Activated B cell treated with CpG ODN at 0.5 μM for 24 hours (primary cell): ENCODE measurements at places on chromosomes 11 and 22. TPM values are rescaled to one million over a fixed set of nuclear protein-coding genes. Genes with fewer than 3 reads are reported as not detected.

GRCh38 chr11:86575208-86575855, 97.1 kb downstream of the ME3 start:
- no peaks in the 10 kb centered on the region for H3K27me3 ChIP-seq
- H3K4me1 ChIP-seq, result no peaks in the 10 kb centered on the region
- no peak overlapping the region for H3K4me3 ChIP-seq
- no peak overlapping the region for H3K27ac ChIP-seq
- no peak for DNase-seq
- no peaks in the 10 kb centered on the region for H3K36me3 ChIP-seq

GRCh38 chr11:59456661-59457060, at the start of gene OR4D6:
Gene OR4D6 (plus strand): TSS chr11:59456961. CDS start chr11:59456961, 0 bp downstream.
- H3K27me3 ChIP-seq, result peaks cover 20% of the 10 kb centered on the region
- no peak within 1 kb of the TSS for H3K27ac ChIP-seq
- H3K4me3 ChIP-seq, result no peak within 1 kb of the TSS

TRPM5 gene
- total RNA-seq, result not detected in 2 replicates

DNA sequence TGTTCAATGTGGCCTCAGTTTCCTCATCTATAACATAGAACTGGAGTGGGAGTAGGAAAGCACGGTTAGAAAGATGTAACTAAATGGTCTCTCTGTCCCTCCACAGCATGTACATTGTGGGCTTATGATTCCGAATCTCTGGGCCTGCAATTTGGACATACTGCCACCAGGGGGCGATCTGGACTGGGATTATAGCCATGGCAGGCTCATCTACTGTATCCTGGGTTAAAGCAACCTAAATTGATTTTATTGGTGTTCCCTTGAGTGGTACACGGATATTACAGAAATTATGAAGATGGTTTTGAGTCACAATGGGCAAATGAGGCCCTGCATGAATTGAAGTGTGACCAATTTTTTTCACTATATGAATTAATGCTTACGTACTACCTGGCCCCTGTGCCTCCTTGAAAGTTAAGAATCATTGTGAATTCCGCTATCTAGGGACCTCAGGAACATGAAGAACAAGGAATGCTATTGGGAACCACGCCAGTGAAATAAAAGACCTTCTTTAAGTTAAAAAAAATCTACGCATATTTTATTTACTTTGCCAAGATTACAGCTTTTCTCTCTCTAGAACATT, 32.9 kb downstream of the TST start:
- peaks cover 2% of the 10 kb centered on the region for H3K36me3 ChIP-seq
- H3K4me1 ChIP-seq, result no peaks in the 10 kb centered on the region
- DNase-seq, result no peak
- H3K27ac ChIP-seq, result no peak overlapping the region
- H3K4me3 ChIP-seq, result no peak overlapping the region
- H3K27me3 ChIP-seq, result peaks cover 46% of the 10 kb centered on the region

DNA sequence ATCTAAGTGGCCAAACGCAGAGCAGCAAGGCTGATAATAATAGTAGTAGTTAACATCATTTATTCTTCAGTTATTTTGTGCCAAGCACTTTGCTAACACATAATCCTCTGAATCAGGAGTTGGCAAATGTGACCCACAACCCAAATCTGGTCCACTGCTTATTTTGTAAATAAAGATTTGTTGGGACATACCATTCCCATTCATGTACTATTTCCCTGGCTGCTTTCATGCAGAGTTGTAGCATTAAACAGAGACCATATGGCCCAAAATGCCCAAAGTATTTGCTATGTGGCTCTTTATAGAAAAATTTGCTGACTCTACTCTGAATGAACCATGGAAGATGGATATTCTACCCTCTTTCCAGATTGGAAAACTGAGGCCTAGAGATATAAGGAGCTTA, 50.3 kb downstream of the COMMD9 start:
- no peak for DNase-seq
- H3K4me3 ChIP-seq, result no peak overlapping the region
- H3K27ac ChIP-seq, result no peak overlapping the region
- no peaks in the 10 kb centered on the region for H3K4me1 ChIP-seq
- no peaks in the 10 kb centered on the region for H3K36me3 ChIP-seq

GRCh38 chr22:28008056-28008455, 89.0 kb upstream of the PITPNB start:
- no peaks in the 10 kb centered on the region for H3K27me3 ChIP-seq
- H3K36me3 ChIP-seq, result no peaks in the 10 kb centered on the region
- H3K27ac ChIP-seq, result no peak overlapping the region
- DNase-seq, result no peak
- H3K4me1 ChIP-seq, result no peaks in the 10 kb centered on the region
- H3K4me3 ChIP-seq, result no peak overlapping the region

OR10A2 gene
- not detected in 2 replicates for total RNA-seq

GRCh38 chr11:44708523-44709280, 18.1 kb upstream of the TSPAN18 start:
- peaks cover 8% of the 10 kb centered on the region for H3K27me3 ChIP-seq
- no peaks in the 10 kb centered on the region for H3K4me1 ChIP-seq
- H3K27ac ChIP-seq, result no peak overlapping the region
- no peak overlapping the region for H3K4me3 ChIP-seq
- DNase-seq, result no peak

GRCh38 chr11:2774173-2775082, 74.6 kb upstream of the KCNQ1OT1 start:
- no peaks in the 10 kb centered on the region for H3K27me3 ChIP-seq
- peak; percentile 14 for DNase-seq
- peaks cover 20% of the 10 kb centered on the region for H3K36me3 ChIP-seq
- H3K4me3 ChIP-seq, result no peak overlapping the region

DNA sequence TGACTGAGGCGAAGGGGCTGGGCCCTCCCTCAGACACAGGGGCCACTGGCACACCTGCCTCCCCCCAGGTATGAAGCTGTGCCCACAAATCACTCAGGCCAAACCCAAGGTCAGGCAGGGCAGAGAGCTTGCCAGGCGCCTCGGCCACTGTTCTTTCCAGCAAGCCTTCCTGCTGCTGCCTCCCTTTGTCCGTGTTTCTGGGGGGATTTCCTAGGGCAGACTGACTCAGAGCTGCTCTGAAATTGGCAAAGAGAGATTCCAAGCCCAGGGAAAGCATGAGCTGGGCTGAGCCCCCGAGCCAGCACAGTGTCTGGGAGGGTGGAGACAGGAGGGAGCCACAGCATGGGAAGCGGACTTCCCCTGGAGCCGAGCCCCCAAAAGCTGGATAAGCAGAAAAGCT, 33.2 kb downstream of the PPP2R1B start:
- no peaks in the 10 kb centered on the region for H3K4me1 ChIP-seq
- no peaks in the 10 kb centered on the region for H3K27me3 ChIP-seq
- no peak overlapping the region for H3K27ac ChIP-seq

GRCh38 chr22:49040754-49041467, 786.8 kb downstream of the BRD1 start:
- no peak overlapping the region for H3K27ac ChIP-seq
- no peaks in the 10 kb centered on the region for H3K4me1 ChIP-seq
- no peaks in the 10 kb centered on the region for H3K36me3 ChIP-seq
- DNase-seq, result no peak

RTN4R gene
- 0.12 TPM in 1 of 2 replicates, not detected in the other for total RNA-seq

DNA sequence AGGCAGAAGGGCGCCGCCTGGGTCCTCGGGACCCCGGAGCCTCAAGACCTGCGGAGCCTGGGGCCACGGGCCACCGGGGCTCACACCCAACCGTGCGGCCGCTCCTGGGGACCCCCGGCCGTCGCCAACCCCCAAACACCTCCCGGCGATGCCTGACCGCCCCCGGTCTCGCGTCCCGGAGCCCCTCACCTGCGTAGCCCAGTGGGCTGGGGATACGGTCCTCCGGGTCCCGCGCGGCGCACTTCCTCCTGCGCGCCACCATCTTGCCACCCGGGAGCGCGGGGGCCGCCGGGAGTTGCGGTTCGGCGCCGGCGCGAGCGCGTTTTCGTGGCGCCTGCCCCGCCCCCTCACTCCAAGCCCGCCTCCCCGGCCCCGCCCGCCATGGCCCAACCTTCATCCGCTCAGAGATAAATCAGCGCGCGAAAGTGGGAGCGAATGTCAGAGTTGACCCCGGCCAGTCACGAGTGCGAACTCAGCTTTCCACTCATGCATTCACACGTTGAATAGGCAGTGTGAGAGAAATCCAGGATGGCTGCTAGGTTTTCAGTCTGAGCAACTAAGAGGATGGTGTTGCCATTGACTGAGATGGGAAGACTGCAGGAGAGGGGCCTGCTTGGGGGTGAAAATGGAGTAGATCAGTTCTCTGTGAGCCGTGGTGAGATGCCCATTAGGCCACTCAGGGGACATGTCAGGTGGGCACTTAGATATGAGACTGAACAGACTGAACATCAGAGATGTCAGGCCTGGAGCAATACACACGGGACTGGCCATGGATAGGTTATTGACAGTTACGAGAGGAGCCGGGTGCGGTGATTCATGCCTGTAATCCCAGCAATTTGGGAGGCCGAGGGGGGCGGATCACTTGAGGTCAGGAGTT, at the start of gene RRP7A:
RRP7A (minus strand) TSS at position 272 of the 877 bp plus-strand sequence; CDS start at position 262, 10 bp downstream.
- DNase-seq, result peak; percentile 93
- H3K4me1 ChIP-seq, result peaks cover 18% of the 10 kb centered on the region
- H3K4me3 ChIP-seq, result peak within 1 kb of the TSS; percentile 98
- H3K27ac ChIP-seq, result peak within 1 kb of the TSS; percentile 96
- H3K36me3 ChIP-seq, result peaks cover 28% of the 10 kb centered on the region

GRCh38 chr11:40879911-40880310, 579.5 kb downstream of the LRRC4C start:
- H3K36me3 ChIP-seq, result no peaks in the 10 kb centered on the region
- no peak for DNase-seq
- no peaks in the 10 kb centered on the region for H3K4me1 ChIP-seq

DNA sequence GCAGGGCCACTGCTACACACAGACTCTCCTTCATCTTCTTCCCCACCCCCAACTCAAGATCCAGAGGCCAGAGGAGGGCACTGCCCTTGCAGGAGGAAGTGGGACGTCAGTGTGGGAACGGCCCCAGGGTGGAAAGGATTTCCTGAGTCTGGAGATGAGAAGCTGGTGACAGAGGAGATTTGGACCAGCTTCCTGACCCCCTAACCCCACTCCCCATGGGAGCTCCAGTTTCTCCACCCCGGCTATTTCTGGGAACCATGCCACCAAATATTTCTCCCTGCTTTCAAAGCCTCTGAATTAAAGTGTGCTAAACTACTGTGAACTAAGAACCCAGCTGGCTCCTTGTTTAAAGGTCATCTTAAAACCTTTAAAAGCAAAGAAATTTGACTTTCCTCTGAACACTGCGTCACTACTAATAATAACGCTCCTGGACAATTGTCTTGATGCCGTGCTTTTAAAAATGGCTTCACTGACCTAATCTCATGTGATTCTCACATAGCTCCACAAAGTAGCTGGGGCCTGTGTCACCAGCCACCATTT, 46.6 kb downstream of the CWC15 start:
- peaks cover 4% of the 10 kb centered on the region for H3K27me3 ChIP-seq
- H3K4me1 ChIP-seq, result peaks cover 28% of the 10 kb centered on the region
- no peak overlapping the region for H3K27ac ChIP-seq
- no peak for DNase-seq
- no peaks in the 10 kb centered on the region for H3K36me3 ChIP-seq

MUC5AC gene
- total RNA-seq, result not detected in 2 replicates

ENTHD1 gene
- 0.15 TPM in 1 of 2 replicates, not detected in the other for total RNA-seq

GRCh38 chr11:8355416-8355742, 91.7 kb upstream of the LMO1 start:
- no peak overlapping the region for H3K4me3 ChIP-seq
- no peaks in the 10 kb centered on the region for H3K36me3 ChIP-seq
- peaks cover 24% of the 10 kb centered on the region for H3K27me3 ChIP-seq
- peaks cover 6% of the 10 kb centered on the region for H3K4me1 ChIP-seq

MRGPRE gene
- not detected in 2 replicates for total RNA-seq

DNA sequence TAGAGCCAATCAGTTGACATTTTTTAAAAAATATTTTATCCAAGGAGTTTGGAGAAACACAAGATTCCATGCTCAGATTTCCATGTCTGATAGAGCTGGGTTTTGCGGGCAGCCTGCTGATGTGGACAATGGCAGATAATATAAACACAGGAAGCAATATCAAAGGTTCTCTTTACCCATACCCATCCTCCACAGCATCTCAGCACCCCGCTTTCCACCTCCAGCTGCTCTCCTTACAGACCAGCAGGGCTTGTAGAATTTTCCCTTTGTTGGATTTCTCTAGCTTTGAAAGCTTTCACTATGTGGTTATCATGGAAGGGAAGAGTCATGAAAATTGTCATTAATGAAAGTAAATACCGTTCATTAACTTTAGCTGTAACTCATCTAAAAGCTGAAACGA, 746.4 kb downstream of the OPCML start:
- DNase-seq, result no peak
- no peak overlapping the region for H3K27ac ChIP-seq
- H3K27me3 ChIP-seq, result no peaks in the 10 kb centered on the region
- no peak overlapping the region for H3K4me3 ChIP-seq
- no peaks in the 10 kb centered on the region for H3K4me1 ChIP-seq
- no peaks in the 10 kb centered on the region for H3K36me3 ChIP-seq

GRCh38 chr22:26194313-26194712, 25.1 kb downstream of the SEZ6L start:
- no peaks in the 10 kb centered on the region for H3K4me1 ChIP-seq
- no peaks in the 10 kb centered on the region for H3K36me3 ChIP-seq
- H3K4me3 ChIP-seq, result no peak overlapping the region

SLC37A2 gene
- 21.3 and 27.5 TPM in 2 replicates for total RNA-seq

DNA sequence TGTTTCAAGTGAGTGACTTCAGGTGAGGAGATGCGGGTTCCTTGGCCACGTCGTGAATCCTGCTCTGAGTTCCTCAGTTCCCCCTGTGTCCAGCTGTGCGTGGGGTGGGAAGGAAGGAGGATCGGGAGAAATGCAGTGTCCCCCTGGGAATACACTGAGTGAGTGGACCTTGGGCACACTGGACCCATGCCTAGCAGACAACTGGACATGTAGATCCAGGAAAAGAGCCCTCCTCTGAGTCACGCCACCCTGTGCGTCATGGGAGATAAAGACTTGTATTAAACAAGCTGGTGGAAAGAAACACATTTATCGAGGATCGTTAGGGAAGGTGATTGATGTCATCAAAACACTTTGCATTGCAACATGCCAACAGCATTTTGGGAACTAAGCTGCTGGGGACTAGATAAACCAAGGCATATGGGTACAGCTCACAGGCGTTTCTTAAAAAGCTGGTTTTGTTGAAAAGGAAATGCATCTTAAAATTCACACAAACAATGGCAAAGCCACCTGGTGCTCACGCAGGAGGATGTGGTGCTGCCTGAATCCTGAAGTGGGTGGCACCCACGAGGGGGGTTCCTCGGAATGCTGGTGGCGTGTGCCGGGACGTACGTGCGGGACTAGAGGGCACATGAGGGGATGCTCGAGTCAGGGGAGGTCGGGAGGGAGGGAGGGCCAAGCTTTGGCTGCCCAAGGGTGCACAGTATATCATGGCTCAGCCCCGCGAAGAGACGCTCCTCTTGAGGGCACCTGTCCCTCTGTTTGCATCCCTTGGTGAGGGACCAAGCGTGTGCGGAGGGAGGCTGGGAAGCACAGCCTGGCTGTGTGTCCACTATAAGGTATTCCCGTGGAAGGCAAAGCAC, 303.5 kb downstream of the TBC1D22A start:
- no peak overlapping the region for H3K4me3 ChIP-seq
- H3K4me1 ChIP-seq, result peaks cover 2% of the 10 kb centered on the region
- H3K36me3 ChIP-seq, result peaks cover 55% of the 10 kb centered on the region
- H3K27ac ChIP-seq, result no peak overlapping the region

OR4A16 gene
- total RNA-seq, result not detected in 2 replicates

GRCh38 chr11:134951305-134951700, 539.3 kb upstream of the B3GAT1 start:
- H3K27me3 ChIP-seq, result no peaks in the 10 kb centered on the region
- no peak overlapping the region for H3K4me3 ChIP-seq

GAL gene
- total RNA-seq, result not detected in 2 replicates
